ENCODE measurements at places on chromosomes 1 and 21. TPM values are rescaled to one million over a fixed set of nuclear protein-coding genes. Genes with fewer than 3 reads are reported as not detected.

DNA sequence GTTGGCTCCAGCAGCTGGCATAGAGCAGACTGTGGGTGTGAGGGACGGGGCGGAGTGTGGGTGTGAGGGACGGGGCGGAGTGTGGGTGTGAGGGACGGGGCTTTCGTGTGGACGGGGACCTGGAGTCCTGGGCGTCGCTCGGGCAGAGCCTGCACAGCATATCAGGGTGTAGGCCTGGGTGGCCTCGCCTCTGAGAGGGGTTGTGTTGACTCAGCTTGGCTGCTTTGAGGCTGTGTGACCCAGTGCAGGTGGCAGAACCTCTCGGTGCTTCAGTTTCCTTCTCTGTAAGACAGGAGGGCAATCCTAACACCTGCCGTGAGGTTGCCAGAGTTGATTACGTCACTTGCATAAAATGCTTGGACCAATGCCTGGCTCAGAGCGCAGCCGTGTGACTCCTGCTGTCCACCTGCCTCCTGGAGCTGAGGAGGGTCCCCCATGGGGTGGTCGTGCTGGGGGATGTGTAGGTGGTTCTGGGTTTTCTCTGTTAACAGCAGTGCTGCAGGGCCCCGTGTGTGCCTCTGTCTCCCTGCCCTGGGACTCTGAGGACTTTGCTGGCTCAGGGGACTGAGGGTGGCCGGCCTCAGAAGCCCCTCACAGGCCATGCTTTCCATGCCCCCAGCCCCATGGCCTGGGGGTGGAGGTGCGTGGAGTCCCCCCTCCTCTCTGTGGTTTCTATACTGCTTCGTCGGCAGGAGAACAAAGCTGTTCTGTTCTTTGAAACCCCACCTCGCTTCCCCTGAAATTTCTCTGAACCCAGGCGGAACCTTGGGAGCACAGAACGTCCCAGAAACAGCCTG is 15.4 kb downstream of the PDXK start:
- H3K4me3 ChIP-seq = no peak overlapping the region
- peaks cover 17% of the 10 kb centered on the region for H3K36me3 ChIP-seq
- DNase-seq = no peak
- H3K4me1 ChIP-seq = peaks cover 2% of the 10 kb centered on the region
- H3K27ac ChIP-seq = no peak overlapping the region
- no peaks in the 10 kb centered on the region for H3K27me3 ChIP-seq

DNA sequence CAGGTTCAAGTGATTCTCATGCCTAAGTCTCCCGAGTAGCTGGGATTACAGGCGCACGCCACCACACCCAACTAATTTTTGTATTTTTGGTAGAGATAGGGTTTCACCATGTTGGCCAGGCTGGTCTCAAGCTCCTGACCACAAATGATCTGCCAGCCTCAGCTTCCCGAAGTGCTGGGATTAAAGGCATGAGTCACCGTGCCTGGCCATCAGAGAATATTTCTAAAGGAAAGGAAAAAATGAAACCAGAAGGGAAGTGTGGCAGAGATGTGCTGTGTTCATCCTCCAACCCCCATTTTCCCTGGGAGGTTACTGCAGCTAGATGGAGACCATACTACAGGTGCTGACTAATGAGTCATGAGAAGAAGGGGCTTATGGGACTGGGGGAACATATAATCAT is 964.1 kb downstream of the TTLL7 start:
- DNase-seq = no peak
- no peak overlapping the region for H3K4me3 ChIP-seq
- no peaks in the 10 kb centered on the region for H3K27me3 ChIP-seq
- no peaks in the 10 kb centered on the region for H3K4me1 ChIP-seq

GRCh38 chr1:93114391-93114790 is 35.3 kb downstream of the MTF2 start:
- peaks cover 5% of the 10 kb centered on the region for H3K4me1 ChIP-seq
- no peak overlapping the region for H3K27ac ChIP-seq
- no peak overlapping the region for H3K4me3 ChIP-seq
- no peaks in the 10 kb centered on the region for H3K27me3 ChIP-seq
- peaks cover 1% of the 10 kb centered on the region for H3K36me3 ChIP-seq

GRCh38 chr1:101004670-101005069 is 20.9 kb downstream of the DPH5 start:
- no peaks in the 10 kb centered on the region for H3K27me3 ChIP-seq
- no peak overlapping the region for H3K4me3 ChIP-seq
- no peak for DNase-seq
- H3K4me1 ChIP-seq = peaks cover 11% of the 10 kb centered on the region
- no peaks in the 10 kb centered on the region for H3K36me3 ChIP-seq
- H3K27ac ChIP-seq = no peak overlapping the region

- DNase-seq = no peak
- peaks cover 26% of the 10 kb centered on the region for H3K36me3 ChIP-seq
- H3K27ac ChIP-seq = no peak overlapping the region
- H3K4me1 ChIP-seq = no peaks in the 10 kb centered on the region
Measured at GRCh38 chr1:12387641-12388040, 157.8 kb downstream of the VPS13D start.

DNA sequence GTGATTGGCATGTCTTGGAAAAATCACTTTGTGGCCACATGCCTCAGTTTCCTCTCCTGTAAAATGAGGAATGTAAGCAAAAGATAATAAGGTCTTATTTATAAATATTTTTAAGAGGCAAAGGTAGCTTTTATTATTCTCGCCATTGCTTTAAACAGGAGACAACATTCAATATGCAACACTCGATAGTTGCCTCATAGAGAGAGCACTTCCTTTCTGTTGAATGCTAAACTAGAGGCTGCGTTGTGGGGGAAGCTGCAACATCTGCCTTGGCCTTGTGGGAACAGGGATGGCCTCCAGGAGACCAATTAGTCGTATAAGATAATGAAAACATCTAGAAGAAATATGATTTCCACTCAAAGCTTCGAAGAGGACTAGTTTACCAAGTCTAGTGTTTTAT is 3.5 kb downstream of the OSCP1 start:
- no peaks in the 10 kb centered on the region for H3K4me1 ChIP-seq
- no peaks in the 10 kb centered on the region for H3K36me3 ChIP-seq
- no peak overlapping the region for H3K4me3 ChIP-seq
- H3K27ac ChIP-seq = no peak overlapping the region

- no peak overlapping the region for H3K27ac ChIP-seq
- peaks cover 22% of the 10 kb centered on the region for H3K4me1 ChIP-seq
- no peak for DNase-seq
- H3K4me3 ChIP-seq = no peak overlapping the region
- H3K27me3 ChIP-seq = no peaks in the 10 kb centered on the region
Measured at GRCh38 chr21:43369124-43369523, 57.8 kb downstream of the SIK1 start.

GRCh38 chr1:94609619-94610018 is 68.1 kb upstream of the F3 start:
- no peak for DNase-seq
- H3K36me3 ChIP-seq = no peaks in the 10 kb centered on the region
- H3K27ac ChIP-seq = no peak overlapping the region
- H3K4me3 ChIP-seq = no peak overlapping the region
- H3K27me3 ChIP-seq = no peaks in the 10 kb centered on the region

DNA sequence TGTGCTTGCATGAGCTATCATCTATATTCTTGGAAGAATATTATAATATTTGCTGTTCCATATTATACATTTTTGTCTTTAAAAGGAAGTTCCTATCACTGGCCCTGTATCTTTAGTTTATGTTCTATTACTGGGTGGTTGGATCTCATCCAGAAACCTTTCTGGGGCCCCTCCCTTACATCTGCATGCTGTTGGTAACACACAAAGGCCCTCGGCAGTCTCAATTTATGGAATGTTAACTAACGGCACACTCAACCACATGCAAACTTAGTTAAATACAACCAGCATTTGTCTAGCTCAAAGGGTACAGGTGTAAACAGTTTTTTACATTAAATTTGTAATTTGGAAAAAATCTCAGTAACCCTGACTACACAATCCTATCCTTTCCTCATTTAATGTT is 9.7 kb upstream of the HYI start:
- no peaks in the 10 kb centered on the region for H3K27me3 ChIP-seq
- H3K4me3 ChIP-seq = no peak overlapping the region
- no peaks in the 10 kb centered on the region for H3K36me3 ChIP-seq
- no peak for DNase-seq
- no peak overlapping the region for H3K27ac ChIP-seq

DNA sequence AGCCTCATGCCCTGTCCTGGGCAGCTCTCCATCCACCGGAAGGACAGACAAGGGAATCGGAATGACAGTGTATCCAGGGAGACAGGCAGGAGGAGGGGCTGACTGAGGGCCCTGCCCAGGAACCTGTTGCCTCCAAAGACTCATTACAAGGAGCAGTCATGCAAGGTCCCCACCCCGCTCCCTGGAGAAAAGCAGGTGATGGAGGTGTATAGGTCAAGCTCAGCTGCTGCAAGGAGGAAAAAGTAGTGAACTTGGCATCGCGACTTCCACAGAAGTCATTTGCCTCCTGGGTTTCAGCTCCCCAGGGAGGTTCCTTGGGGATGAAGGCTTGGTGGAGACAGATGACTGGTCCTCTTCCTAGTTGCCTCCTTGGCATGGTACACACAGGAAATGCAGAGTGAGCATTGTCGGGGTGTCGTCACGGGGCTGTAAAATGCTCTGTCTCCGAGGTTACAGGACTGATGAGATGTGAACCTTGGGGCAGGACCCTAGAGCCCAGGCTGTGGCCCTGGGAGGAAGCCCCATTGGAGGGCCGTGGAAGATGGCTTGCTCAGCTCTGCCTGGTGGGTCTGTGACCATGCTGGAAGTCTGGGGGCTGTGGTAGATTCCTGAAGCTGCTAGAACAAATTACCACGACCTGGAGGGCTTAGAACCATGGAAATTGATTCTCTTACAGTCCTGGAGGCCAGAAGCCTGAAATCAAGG is 219.6 kb upstream of the C1orf174 start:
- DNase-seq = no peak
- no peak overlapping the region for H3K4me3 ChIP-seq
- no peaks in the 10 kb centered on the region for H3K36me3 ChIP-seq
- no peaks in the 10 kb centered on the region for H3K4me1 ChIP-seq

DNA sequence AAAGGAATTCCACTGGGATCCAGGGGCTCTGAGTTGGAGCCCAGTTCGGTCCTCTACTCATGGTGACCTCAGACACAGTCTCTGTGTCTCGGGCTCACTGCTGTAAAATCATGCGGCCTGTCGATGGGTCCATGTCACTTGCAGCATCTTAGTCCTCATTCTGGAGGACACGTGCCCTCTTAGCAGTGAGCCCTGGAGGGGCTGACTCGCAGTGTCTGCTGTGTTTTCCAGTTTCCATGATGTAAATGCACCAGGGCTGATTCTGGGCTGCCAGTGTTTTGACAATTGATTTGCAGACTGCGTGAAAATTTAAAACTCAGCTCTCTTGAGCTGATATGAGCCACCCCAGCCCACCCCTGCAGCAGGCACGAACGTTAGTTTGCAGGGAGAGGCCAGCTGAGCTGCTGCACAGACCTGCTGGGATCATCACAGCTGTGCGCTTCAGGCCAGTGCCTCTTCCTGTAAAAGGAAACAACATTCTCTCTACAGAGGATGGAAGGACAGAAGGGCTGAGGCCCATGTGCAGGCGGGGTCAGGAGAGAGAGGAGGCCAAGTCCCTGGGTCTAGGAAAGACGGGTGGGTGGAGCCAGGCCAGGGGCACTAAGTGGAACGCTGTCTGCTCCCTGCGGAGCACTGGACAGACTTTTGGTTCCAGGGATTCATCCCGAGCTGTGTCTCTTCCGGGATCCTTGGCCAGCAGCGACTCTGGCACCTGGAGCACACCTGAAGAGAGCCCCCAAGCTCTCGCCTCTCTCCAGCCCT is 42.6 kb downstream of the RSPH1 start:
- H3K36me3 ChIP-seq = no peaks in the 10 kb centered on the region
- DNase-seq = no peak
- H3K27ac ChIP-seq = no peak overlapping the region
- peaks cover 11% of the 10 kb centered on the region for H3K4me1 ChIP-seq
- no peaks in the 10 kb centered on the region for H3K27me3 ChIP-seq
- no peak overlapping the region for H3K4me3 ChIP-seq

DNA sequence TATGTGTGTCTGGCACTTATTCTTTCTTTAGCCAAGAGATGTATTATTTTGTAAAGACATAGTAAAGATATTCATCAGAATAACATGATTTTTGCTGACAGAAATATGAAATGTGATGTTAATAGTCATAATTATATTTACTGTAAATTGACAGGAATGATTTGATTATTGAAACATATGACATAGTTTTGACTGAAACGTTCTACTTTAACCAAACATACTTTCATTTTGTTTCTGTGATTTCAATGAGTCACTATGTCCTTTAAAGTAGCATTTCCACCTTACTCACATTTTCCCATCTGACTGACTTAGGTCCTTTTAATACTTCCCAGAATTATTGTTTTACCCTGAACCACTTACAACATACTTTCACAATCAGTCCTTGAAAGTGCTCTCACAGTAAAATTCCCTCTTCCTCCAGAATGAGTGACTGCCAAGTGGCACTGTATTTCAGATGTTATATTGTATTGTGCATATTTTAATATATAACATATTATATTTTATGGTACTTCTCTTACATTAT is 437.9 kb downstream of the NCAM2 start:
- no peak overlapping the region for H3K4me3 ChIP-seq
- H3K27ac ChIP-seq = no peak overlapping the region
- H3K27me3 ChIP-seq = no peaks in the 10 kb centered on the region
- no peak for DNase-seq
- H3K4me1 ChIP-seq = no peaks in the 10 kb centered on the region
- H3K36me3 ChIP-seq = no peaks in the 10 kb centered on the region

GRCh38 chr1:244826712-244827111 is 8.7 kb upstream of the COX20 start:
- no peak overlapping the region for H3K27ac ChIP-seq
- no peak overlapping the region for H3K4me3 ChIP-seq
- no peaks in the 10 kb centered on the region for H3K36me3 ChIP-seq
- 0 out of 2 replicates have a peak, but pooled peaks cover 2% of the 10 kb centered on the region for H3K4me1 ChIP-seq
- DNase-seq = no peak
- no peaks in the 10 kb centered on the region for H3K27me3 ChIP-seq

- H3K4me3 ChIP-seq = no peak overlapping the region
- H3K27ac ChIP-seq = peak overlapping the region; percentile 49
- H3K4me1 ChIP-seq = peaks cover 42% of the 10 kb centered on the region
- no peaks in the 10 kb centered on the region for H3K27me3 ChIP-seq
Measured at GRCh38 chr1:19393046-19393445, 80.9 kb downstream of the SLC66A1 start.

- no peak overlapping the region for H3K27ac ChIP-seq
- peaks cover 4% of the 10 kb centered on the region for H3K4me1 ChIP-seq
- peaks cover 6% of the 10 kb centered on the region for H3K27me3 ChIP-seq
- no peak overlapping the region for H3K4me3 ChIP-seq
Measured at GRCh38 chr1:25195835-25196234, 36.5 kb downstream of the SYF2 start.

GRCh38 chr1:58767143-58767542 is 16.7 kb downstream of the JUN start:
- H3K27me3 ChIP-seq = peaks cover 3% of the 10 kb centered on the region
- no peak for DNase-seq
- H3K4me1 ChIP-seq = no peaks in the 10 kb centered on the region

- H3K36me3 ChIP-seq = no peaks in the 10 kb centered on the region
- no peaks in the 10 kb centered on the region for H3K4me1 ChIP-seq
- no peak overlapping the region for H3K27ac ChIP-seq
- H3K27me3 ChIP-seq = no peaks in the 10 kb centered on the region
- no peak overlapping the region for H3K4me3 ChIP-seq
Measured at GRCh38 chr1:69697340-69697739, 129.6 kb downstream of the LRRC7 start.

RIMKLA gene
- polyA plus RNA-seq = 0.01 TPM

NPHS2 gene
- not detected for polyA plus RNA-seq

GJC2 gene
- not detected for polyA plus RNA-seq

PLD5 gene
- not detected for polyA plus RNA-seq

CACNA1E gene
- polyA plus RNA-seq = 7.8 TPM

RAVER2 gene
- not detected for polyA plus RNA-seq

AMY1C gene
- 0.12 TPM for polyA plus RNA-seq

AKIRIN1 gene
- polyA plus RNA-seq = 62.6 TPM

All from GM12878 (cell line).